H7 (cell line): ENCODE measurements at places on chromosomes 3 and 15. TPM values are rescaled to one million over a fixed set of nuclear protein-coding genes. Genes with fewer than 3 reads are reported as not detected.
A peak's percentile ranks its signal among the peaks of the same experiment; 100 is the strongest.

- DNase-seq, result no peak
Measured at GRCh38 chr15:63456258-63456657, 48.1 kb upstream of the USP3 start.

GRCh38 chr3:169579116-169579710 lies 84.3 kb downstream of the MECOM start:
- no peak for DNase-seq

P2RY14 gene
- total RNA-seq, result not detected in 2 replicates

RHOV gene
- 2.0 and 2.1 TPM in 2 replicates for total RNA-seq

GRCh38 chr3:44363591-44363990 lies 25.0 kb downstream of the TCAIM start:
- no peak for DNase-seq

PXYLP1 gene
- total RNA-seq, result 16.7 and 16.9 TPM in 2 replicates

- DNase-seq, result no peak
Measured at GRCh38 chr3:188554404-188554803, 400.4 kb downstream of the LPP start.

- DNase-seq, result peak; percentile 43
Measured at GRCh38 chr15:69735121-69735520, 282.5 kb downstream of the RPLP1 start.

- DNase-seq, result no peak
Measured at GRCh38 chr3:176661432-176661964, 535.8 kb downstream of the TBL1XR1 start.
